Activated CD4-positive, alpha-beta memory T cell treated with anti-CD3 and anti-CD28 coated beads, Interleukin-2, amount 10 ng/mL, durations not matched to agents 7 days and 5 days (primary cell): ENCODE measurements at places on chromosomes 2 and 18. TPM values are rescaled to one million over a fixed set of nuclear protein-coding genes. Genes with fewer than 3 reads are reported as not detected.

Gene UPP2
- total RNA-seq = not detected

DNA sequence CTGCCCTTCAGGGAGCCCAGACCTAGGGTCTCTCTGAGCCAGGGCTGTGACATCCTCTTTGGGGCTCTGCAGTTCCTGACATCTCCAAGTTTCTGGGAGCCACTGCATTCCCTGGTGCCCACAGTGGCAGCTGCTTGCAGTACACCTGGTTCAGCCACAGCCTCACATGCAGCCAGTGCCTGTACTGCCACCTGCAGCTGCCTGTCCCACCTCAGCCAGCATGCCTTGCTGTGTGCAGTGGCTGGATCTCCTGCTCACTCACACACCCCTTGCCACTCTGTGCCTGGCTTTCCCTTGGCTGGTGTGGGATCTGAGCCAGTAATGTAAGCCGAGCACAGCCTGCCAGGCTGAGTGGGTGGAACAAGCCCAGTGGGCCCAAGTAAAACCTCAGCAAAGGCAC is 1288.7 kb downstream of the CNTNAP5 start:
- DNase-seq = no peak

DNA sequence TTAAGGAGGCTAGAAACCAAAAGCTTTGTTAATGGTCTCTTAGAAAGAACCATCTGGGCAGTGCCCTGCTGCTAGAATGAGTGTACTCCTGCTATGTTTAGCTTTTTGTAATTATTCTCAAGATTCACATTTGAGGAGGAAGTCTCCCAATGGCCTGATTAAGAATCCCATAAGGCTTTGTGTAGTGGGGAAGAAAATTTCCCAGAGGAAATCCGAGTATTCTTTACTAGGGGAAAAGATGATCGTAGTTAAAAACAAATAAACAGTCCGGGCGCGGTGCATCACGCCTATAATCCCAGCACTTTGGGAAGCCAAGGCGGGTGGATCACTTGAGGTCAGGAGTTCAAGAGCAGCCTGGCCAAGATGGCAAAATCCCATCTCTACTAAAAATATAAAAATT is 117.9 kb downstream of the PTRHD1 start:
- no peak for DNase-seq

DNA sequence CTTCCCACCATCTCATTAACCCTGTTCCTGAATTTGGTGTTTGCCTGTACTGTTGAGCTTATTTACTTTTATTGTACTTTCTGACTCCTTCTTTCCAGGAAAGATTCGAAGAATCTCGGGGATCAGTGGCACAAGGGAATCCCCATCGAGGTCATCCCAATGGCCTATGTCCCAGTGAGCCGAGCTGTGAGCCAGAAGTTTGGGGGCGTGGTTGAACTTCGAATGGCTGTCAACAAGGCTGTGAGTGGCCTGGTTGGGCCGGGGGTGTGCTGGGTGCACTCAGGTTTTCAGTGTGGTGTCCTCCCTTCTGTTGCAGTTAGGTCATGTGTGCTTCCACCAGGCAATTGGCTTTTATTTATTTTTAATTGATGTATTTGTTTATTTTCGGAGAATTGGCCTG is 45.0 kb downstream of the RPIA start:
- DNase-seq = no peak

Gene IL36G
- total RNA-seq = not detected

- DNase-seq = no peak
These were observed 220.2 kb downstream of the SUCLG1 start for GRCh38 chr2:84238907-84239306.

DNA sequence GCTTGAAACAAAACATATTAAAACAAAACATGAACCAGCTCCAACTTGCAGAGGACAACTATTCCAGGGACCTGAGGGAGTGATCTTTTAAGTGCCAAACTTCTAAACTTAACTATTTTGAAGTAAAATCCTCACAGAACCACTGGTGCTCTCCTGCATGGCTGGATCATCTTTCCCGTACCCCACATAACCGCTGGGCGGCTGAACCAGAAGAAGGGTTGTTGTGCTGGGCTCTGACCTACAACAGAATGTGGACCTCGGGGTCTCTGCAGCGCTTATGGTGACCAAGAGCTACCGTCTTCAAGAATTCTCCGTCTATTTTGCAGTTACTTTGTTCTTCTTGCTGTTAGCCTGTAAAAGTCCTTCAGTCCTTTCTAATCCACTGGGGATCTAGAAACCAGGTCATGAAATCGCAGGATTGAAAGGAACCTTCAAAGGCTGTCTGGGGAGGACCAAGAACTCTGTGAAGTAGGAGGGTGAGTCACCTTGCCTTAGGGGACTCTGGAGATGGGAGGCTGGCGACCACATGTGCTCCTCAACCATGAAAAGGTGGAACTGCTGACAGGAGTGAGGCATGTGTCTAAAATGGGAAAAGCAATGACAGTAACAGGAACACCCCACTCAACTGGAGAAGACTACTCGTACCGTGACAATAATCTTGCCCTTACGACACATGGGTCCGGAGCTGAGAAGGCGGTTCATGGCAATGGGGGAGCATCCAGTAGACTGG is 46.6 kb downstream of the HDLBP start:
- no peak for DNase-seq

GRCh38 chr18:38576916-38577315 is 1011.3 kb upstream of the CELF4 start:
- DNase-seq = no peak

DNA sequence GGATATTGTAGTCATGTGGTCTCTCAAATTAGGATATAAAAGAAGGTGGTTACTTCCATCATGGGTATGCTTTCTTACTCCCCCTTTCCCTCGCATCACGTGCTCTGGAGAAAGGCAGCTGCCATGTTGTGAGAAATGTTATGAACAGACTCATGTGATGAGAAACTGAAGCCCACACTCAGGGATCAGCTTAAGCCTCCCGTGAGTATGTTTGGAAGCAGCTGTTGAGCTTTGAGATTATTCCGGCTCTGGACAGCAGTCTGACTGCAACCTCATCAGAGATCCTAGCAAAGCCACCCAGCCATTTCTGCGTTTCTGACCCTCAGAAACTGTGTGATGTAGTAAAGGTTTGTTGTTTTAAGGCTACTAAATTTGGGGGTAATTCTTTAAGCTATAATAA is 700.1 kb downstream of the ADCYAP1 start:
- DNase-seq = no peak

GRCh38 chr2:199404841-199405240 is 52.9 kb downstream of the SATB2 start:
- DNase-seq = no peak

DNA sequence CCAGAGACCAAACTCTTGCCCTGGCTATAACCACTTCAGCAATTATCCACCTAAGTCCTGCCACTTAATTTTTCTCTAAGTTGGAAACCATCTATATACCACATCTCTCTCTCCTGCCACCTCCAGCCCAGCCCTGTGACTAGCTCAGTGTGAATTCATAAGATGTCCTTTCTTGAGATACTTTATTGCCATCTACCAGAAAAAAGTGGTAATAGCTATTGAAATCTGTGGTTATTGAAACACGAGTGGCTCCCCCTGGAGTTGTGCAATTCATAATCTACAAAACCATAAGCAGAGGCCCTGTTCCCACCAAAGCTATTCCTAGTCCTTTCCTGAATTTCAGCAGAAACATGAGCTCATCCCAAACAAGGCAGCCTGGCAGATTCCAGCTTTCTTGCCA is 324.0 kb downstream of the TXNL1 start:
- DNase-seq = no peak

DNA sequence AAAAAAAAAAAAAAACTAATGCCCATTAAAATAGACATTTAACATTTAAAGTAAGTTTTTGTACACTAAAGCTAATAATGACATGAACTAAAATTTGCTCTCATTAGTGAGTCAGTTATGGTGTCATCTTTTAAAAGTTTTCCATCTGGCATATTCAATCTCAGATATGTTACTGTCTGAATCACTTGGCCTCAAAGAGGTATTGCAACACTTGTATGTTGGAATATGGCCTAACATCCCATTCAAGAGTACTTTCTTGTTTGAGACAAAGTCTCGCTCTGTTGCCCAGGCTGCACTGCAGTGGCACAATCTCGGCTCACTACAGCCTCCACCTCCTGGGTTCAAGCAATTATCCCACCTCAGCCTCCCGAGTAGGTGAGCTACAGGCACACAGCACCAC is 169.7 kb downstream of the TMEM163 start:
- DNase-seq = no peak

DNA sequence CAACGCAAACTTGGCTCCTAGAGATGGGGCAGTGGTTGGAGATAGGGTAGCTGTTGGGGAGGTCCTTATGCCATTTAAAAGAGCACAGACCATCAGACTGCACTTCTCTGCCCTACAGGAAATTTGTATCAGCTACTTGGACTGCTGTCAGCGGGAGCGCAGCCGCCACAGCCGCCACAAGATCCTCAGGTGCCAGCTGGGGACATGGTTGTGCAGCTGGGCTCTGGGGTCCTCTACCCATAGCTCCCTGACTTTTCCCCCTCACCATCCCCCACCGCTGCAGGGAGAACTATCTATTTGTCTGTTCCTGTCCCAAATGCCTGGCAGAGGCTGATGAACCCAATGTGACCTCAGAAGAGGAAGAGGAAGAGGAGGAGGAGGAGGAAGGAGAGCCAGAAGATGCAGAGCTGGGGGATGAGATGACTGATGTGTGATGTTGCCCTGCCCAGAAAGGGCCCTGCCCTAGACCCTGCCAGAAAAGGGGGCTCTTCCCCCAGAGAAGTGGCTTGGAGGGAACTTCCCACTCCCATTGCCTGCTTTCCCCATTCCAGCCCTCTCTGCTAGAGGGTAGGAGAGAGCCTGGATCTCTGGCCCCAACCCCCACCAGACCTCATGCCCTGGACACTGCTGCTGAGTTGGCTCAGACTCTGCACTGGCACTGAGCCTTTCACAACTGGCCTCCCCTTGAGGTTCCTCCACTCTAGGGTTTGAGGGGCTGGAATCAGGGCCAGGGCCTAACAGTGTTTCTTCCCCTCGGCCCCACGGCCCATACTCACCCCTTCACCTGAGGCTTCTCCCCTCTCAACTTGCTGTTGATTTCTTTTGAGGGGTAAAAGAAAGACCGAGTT is 7.3 kb downstream of the PRADC1 start:
- DNase-seq = no peak

DNA sequence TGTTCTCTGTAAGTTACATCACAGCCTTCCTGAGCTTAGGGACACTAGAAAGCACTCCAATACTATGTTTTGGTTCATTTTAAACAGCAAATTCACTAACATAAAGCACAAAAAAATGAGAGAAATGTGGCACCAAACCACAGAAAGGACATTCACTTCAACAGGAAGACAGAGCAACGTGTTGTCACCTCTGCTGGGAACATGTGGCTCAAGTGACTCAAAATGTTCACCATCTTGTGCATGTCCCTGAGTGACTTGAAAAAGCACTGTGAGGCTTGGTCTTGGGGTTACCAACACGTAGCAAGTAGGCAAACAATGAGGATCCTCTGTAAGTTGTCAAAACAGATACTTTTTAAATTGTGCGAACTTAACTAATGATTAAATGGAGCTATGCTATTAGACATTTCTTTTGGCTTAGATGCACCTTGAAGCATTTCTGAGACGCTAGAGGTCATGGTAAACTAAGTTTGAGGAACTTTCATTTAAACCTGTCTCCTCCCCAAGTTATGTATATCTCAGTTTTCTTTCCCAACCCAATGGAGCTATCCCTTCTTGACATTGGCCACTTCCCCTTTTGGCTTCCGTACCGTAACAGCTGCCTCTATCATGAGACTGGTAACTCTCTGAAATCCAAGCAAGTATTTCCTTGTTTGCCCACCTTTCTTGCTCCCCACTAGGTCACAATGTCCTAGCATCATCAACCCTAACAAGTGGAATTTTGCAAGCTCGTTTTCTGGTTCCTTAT is 14.0 kb upstream of the ST6GAL2 start:
- no peak for DNase-seq

DNA sequence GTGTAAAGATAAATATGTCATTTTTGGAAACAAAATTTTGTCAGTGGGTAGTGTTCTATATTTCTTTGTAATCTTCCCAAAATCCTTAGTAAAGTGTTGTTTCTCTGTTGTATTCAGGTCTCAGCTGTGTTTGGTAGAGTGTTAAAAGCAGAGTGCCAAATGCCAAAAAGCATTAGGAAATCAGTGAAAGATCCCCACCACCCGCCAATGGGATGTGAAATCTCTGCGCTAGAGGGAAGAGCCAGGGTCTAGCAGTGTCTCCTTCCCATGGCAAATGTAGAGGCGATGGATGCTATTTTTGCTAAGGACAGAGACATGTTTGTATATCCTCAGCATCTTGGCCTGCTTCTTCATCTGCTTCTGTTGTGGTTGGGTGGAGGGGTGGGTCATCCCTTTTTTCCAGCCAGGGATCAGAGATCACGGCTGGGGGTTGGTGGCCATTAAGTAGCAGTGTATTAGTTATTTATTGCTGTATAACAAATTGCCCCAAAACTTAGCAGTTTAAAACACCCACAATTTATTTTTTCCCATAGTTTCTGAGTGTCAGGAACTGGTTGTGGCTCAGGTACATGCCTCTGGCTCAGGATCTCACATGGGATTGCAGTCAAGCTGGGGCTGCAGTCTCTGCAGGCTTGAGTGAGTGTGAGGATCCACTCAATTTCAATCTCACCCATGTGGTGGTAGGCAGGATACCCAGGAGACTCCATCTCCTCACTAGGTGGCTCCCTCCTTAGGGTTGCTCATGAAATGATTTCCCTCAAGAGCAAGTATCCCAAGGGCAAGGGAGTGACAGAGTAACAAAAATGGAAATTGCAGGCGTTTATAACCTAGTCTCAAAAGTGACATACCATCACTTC is 211.9 kb downstream of the MYCN start:
- no peak for DNase-seq

DNA sequence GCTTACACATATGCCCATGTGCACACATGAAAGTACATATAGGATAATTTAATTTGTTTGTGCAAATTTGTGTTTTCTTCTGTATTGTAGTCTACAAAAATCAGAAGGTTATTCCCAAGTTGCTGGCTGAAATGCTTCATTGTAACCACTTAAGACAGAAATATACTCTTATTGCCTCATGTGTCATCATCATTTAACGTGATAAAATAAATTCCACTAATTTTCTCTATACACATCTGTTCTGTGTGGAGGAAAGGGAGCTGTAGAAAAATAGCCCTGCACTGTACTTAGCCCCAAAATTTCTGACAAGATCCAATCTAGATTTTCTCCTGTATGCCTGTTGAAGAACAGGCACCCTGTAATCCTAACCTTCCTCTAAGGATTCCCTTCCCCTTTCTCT is 20.4 kb upstream of the NR4A2 start:
- no peak for DNase-seq

Gene EVX2
- total RNA-seq = not detected

Gene SERPINB13
- total RNA-seq = not detected
